ENCODE measurements at places on chromosomes 2 and 18.

- DNase-seq: no peak
Measured at GRCh38 chr2:64326578-64327050, 127.3 kb upstream of the LGALSL start.

- DNase-seq: no peak
Measured at GRCh38 chr2:94999431-94999883, 26.1 kb upstream of the MAL start.

DNA sequence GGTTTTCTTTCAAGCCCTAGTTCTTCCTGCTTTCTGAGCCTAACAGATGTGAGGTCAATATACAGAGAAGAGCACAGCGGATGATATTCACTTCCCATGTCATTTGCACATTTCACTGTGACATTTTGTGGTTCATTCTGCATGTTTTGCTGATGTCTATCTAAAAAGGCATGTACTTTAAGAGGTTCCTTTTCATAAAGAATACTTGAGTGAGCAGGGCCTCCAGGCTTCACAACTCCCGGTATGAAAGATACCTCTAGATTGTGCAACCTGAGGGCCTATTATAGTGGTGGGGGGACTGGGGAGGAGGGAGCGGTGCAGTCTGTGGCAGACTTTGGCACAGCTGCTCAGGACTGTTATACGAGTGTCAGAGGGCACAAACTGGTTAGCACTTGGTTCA is 54.6 kb downstream of the CPO start:
- no peak for DNase-seq

GRCh38 chr18:26547646-26548414 is 523 bp downstream of the KCTD1 start:
- peak; percentile 25 for DNase-seq

DNA sequence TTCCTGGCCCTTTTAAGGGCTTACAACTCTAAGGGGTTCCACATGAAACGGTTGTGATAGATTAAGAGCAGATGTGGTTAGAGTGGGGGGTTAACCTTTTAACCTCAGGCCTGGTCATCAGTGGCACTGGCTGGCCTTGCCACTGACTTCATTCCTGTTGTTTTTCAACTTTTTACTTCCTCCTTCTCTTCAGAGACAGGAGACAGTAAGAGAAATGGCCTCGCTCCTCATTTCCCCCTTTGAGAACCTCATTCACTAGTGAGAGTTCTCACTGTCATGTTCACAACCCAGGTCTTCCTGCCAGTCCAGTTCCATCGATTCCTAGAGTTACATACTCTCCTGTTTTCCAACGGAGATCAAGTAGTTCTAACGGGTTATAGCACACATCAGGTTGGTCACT is 101.6 kb upstream of the SLC1A4 start:
- no peak for DNase-seq

- no peak for DNase-seq
Measured at GRCh38 chr2:85763831-85764230, 10.0 kb downstream of the ATOH8 start.

- no peak for DNase-seq
Measured at GRCh38 chr18:39842366-39842914, 2112.6 kb upstream of the PIK3C3 start.

DNA sequence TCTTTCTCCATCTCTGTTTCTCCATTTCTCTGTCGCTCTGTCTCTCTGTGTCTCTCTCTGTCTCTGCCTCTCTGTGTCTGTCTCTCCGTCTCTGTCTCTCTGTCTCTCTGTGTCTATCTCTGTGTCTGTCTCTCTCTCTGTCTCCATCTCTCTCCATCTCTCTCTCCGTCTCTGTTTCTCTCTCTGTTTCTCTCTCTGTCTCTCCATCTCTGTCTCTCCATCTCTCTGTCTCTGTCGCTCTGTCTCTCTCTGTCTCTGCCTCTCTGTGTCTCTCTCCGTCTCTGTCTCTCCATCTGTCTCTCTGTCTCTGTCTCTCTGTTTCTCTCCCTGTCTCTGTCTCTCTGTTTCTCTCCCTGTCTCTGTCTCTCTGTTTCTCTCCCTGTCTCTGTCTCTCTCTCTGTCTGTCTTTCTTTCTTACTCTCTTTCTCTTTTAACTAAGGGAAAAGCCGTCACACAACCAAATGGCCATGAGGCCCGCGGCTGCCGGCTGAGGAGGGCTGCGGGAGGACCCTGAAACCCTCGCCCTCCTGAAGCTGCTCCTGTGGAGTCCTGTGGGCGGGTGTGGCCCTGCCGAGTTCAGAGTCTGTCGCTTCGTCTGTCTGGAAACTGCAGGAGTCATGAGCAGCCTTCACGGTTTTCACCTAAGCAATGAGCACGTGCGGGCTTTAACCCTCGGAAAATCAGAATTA is 29.3 kb downstream of the NFATC1 start:
- DNase-seq: no peak

- DNase-seq: no peak
Measured at GRCh38 chr2:75994759-75995158, 284.0 kb upstream of the GCFC2 start.

GRCh38 chr2:53632714-53633113 is 134.9 kb upstream of the CHAC2 start:
- no peak for DNase-seq

- DNase-seq: no peak
Measured at GRCh38 chr18:10792181-10792580, 266.4 kb downstream of the NAPG start.

- no peak for DNase-seq
Measured at GRCh38 chr2:10370390-10370789, 67.7 kb downstream of the HPCAL1 start.

- DNase-seq: no peak
Measured at GRCh38 chr2:58762176-58762781, 521.2 kb upstream of the FANCL start.

DNA sequence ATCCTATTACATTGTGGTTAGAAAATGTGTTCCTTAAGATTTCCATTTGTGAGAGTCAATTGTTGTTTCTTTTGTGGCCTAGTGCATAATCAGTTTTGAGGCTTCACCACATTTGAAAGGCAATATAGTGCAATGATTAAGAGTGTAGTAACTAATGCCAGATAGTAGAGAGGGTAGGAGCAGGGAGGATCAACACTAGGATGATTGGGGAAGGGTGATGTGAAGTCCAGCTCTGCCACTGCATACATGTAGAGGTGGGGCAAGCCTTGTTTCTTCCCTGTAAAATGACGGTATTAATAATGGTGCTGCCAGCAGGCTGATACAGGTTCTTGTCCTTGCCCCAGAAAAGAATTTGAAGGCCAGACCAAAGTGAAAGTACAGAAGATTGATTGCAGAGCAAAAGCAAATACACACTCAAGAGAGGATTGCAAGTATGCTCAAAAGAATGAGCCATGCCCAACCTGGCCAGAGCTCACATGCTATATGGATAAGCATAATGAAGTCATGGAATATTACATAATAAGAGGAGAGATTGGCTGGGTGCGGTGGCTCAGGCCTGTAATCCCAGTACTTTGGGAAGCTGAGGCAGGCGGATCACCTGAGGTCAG is 8.0 kb downstream of the SP100 start:
- no peak for DNase-seq

DNA sequence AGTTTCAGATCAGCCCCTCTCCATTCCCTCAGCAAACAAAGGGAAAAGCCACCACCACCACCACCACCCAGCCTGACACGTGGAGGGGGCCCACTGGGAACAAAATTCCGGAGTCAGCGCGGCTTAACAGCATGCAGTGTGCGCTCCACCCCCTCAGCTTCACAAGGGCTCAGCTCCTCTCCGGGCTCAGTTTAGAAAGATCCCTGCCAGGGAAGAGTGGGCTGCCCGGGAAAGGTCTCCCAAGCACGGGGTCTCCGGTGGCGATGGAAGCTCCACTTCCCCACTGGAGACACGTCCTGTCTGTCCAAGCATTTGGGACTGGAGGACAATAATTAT is 55.7 kb downstream of the SNORC start:
- no peak for DNase-seq

GRCh38 chr2:119440873-119441272 is 9.2 kb downstream of the TMEM37 start:
- DNase-seq: no peak

- peak; percentile 52 for DNase-seq
Measured at GRCh38 chr2:136135921-136136906, 18.3 kb upstream of the CXCR4 start.

DNA sequence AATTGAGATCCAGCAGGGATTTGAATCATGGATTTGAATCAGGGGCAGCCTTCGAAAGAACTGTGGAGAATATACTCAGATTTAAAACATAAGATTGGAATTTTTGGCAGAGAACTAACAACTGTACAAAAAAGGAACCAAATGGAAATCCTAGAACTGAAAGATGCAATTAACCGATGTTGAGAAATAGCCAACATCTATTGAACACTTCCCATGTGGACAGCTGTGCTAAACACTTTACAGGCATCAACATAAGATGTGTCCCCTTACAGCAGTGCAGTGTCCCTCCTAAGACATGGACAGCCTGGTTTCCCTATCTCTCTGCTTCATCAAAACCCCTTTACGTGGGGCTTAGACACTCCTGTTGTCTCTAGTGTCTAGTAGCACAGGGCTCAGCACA is 3.7 kb upstream of the IL1RN start:
- no peak for DNase-seq

GRCh38 chr2:20343128-20343527 is 7.5 kb downstream of the PUM2 start:
- no peak for DNase-seq

DNA sequence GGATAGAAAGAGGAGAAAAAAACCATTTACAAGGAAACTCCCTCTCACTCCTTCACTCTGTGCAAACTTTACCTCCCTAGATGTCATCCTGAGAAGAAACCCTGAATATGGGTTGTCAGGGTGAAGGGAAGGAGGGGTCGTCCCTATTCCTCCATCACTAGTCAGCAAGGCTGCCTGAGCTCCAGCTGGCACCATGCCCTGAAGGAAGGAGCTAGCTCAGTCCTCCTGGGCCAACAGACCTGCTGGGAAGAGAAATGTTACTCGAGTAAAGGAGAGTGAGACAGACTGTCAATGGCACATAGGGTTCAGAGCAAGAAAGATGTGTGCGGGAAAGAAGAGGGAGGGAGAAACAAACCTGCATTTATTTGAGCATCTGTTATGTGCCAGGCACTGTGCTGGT is 18.3 kb upstream of the EPAS1 start:
- DNase-seq: no peak

DNA sequence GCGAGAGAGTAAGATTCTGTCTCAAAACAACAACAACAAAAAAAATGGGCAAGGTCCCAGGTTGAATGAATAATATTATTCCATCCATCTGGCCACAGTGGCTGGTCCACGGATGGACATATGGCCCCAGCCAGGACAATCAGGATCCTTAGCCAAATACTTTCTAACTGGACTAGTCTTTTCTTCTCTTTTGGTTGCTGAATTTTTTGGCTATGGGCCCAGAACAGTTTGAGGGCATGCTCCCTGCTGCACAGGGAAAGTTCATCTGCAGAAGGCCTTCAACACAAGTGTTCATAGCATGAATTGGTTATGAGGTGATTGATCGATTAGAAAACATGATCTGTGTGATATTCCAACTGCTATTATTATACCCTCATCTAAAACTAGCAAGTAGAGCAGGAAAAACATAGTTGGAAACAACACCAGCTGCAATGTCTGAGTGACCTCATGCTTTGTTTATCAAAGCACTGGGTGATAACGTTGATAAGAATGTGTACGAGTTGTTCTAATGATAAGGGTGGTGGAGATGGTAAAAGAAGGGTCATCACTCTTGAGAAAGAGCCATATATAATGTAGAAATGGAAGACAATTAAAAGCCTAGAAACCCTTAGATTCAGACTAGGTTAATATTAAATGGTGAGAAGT is 47.8 kb upstream of the RNF103 start:
- no peak for DNase-seq

DNA sequence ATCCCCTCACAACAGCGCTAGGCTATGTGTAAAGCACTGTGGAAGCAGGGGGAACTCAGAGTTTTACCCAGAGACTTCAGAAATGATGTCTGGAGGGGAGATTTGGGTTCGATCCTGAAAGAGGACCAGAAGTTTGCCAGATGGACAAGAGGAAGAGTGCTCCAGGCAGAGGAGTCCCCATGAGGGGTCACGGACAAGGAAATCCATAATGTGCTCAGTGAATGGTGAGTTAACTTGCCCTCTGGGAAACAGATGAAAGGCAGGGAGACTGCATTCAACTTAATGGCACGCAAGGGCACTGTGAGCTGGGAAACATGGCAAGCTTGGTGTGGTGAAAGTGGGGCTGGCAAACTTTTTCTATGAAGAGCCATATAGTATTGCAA is 6.0 kb upstream of the ASAP2 start:
- DNase-seq: no peak

GRCh38 chr2:37576831-37577230 is 94.6 kb downstream of the CDC42EP3 start:
- DNase-seq: no peak

DNA sequence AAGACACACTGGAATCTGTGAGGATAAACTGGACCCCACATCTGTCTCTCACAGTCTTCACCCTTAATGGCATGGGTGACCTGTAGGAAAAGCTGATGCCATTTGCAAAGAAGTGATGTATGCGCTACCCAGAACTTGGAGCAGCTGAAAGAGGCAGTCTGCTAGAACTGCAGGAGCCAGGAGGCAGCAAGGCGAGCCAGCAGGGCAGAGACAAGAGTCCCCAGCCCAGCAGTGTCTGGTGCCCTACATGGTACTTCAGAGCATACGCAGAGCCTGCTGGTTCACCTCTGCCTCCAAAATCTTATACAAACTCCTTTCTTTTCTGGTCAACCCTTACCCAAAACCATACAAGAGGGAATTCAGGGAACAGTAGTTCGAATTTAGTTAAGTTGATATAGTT is 683.1 kb upstream of the RAB6C start:
- no peak for DNase-seq

- no peak for DNase-seq
Measured at GRCh38 chr2:100200985-100201384, 58.6 kb upstream of the AFF3 start.

DNA sequence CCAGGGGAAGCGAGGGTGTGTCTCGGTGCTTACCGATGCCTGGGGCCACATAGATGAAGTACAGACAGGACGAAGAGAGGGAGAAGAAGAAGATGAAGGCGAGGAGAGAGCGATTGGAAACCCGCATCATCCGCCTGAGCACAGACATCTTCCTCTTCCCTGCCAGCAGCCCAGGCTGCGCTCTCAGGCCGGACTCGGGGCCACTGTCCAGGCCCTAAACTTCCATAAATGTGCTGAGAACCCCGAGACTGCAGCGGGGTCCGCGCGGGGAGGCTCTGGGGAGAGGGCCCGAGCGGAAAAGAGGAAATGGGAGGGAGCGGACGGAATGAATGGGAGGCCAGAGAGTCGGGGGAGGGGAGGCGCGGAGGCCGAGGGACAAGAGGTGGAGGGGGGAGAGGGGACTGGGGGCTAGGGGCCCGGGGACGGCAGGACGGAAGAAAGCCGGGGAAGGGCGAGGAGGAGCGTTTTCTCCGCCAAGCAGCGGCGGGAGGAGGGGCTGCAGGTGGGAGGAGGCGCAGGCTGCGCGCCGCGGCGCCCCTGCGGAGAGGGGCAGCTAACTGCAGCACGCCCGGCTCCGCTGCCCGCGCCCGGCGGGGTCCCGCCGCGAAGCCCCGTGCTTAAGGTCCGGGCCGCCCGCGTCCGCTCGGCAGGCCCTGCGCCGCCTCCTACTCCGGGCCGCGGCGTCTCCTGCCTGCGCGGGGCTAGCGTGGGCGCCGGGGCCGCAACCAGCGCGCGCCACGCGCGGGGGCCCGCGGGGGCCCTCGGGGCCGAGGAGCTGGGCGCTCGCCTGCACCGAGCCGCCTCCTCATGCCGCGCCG is at the start of gene B4GALT6:
Gene B4GALT6, minus strand, starts transcription at position 303 of the 818 bp plus-strand sequence. Its CDS starts 155 bp downstream, at position 148.
- DNase-seq: no peak

- DNase-seq: no peak
Measured at GRCh38 chr18:9814431-9814830, 71.3 kb upstream of the TXNDC2 start.

GRCh38 chr2:173184031-173185004 is 108.7 kb downstream of the MAP3K20 start:
- DNase-seq: no peak
